ENCODE measurements at places on chromosomes 1 and 21. TPM values are rescaled to one million over a fixed set of nuclear protein-coding genes. Genes with fewer than 3 reads are reported as not detected.

Gene SLC45A1
- total RNA-seq = 0.32 TPM

Gene SAMSN1
- total RNA-seq = 59.0 TPM

Gene CFHR5
- not detected for total RNA-seq

Gene GAS5
- total RNA-seq = 370 TPM

Gene PLCH2
- total RNA-seq = 16.7 TPM

Gene PLEKHG5
- 1.3 TPM for total RNA-seq

Gene KRTAP12-2
- not detected for total RNA-seq
